CD8-positive, alpha-beta T cell (primary cell): ENCODE measurements at places on chromosomes 4 and X.

- no peak for DNase-seq
Measured at GRCh38 chrX:44400588-44400987, 57.1 kb upstream of the EFHC2 start.

GRCh38 chr4:168138143-168138542 lies 45.8 kb downstream of the ANXA10 start:
- no peak for DNase-seq

DNA sequence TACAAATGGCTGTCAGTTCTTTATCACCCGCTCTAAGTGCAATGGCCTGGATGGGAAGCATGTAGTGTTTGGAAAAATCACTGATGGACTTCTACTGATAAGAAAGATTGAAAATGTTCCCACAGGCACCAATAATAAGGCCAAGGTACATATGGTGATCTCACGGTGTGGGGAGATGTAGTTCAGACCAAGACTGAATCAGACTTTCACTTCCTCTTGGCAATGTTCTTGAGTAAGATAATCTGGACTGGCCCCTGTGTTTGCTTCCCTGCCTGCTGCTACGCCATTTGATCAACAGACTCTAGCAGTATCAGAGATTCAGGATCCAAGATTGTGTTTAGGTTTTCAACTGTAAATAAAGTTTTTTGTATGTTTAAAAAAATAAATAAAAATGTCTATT lies 682.2 kb upstream of the AMOT start:
- no peak for DNase-seq

DNA sequence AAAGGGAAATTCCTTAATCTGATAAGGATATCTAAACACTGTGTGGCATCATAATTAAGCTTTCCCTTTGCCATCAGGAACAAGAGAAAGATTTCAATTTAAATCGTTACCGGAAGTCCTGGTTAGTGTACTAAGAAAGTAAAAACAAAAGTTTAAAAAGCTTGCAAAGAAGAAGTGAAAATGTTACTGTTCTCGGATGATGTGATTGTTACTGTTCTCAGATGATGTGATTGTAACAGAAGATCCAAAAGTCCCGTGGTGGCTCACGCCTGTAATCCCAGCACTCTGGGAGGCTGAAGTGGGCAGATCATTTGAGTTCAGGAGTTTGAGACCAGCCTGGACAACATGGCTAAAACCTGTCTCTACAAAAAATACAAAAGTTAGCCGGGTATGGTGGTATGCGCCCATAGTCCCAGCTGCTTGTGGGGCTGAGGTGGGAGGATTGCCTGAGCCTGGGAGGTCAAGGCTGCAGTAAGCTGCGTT lies 62.5 kb downstream of the RGS12 start:
- DNase-seq = no peak

GRCh38 chr4:151469970-151470369 lies 61.0 kb downstream of the FHIP1A start:
- no peak for DNase-seq

- DNase-seq = no peak
Measured at GRCh38 chrX:45900766-45901615, 644.2 kb downstream of the ZNF674 start.

- no peak for DNase-seq
Measured at GRCh38 chrX:81957900-81958545, 756.1 kb downstream of the SH3BGRL start.

DNA sequence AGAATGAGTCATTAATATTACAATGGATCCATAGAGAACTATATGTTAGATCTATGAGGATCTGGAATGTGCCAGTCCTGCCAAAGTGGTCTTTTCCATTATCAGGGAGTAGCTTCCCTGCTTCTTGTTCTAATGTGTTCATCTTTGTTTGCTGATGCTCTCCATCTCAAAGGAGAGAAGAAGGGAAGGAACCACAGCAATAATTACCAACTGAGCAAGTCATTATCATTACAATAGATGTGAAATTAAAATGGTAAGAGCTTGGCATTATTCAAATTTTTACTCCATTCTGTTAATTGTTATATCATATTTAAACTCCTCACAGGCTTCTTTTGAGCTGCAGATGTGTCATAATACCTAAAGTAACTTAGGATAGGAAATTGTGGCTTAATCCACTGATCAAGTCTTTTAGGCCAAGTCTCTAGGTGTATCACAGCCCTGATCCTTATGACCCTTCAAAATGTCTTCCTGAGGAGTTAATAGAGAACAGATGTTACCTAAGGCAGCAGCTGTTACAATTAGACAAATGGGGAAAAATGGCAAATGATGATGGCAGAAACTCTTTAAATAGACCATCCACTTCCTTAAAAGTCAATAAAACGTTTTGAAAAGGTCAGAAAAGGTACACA lies 1492.7 kb upstream of the IGFBP7 start:
- DNase-seq = no peak

DNA sequence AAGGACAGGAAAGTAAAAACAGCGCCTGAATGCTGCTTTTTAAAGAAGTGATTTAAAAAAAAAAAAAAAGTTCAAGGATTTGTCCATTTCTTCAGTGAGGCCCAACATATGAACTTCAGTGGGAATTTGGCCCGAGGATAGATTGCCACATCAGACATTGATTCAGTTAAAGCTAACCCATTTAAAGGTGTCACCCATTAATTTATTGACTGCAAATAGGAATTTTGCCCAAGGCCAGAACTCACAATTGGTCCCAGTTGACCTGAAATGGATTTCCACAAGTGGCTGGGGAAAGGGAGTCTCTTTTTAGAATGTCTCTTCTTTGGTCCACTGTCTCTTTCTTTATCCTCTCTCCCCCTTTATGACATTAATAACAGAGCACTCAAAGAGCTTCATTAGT lies 86.5 kb upstream of the RPL34 start:
- DNase-seq = no peak

GRCh38 chr4:55635741-55636655 lies at the start of gene NMU:
Gene NMU (minus strand): TSS chr4:55636298. CDS start chr4:55636192, 106 bp downstream.
- no peak for DNase-seq

GRCh38 chr4:30536231-30536630 lies 183.9 kb upstream of the PCDH7 start:
- no peak for DNase-seq

- DNase-seq = no peak
Measured at GRCh38 chrX:71550578-71550977, 17.7 kb downstream of the OGT start.

GRCh38 chrX:17031827-17032226 lies 85.4 kb downstream of the REPS2 start:
- DNase-seq = no peak

DNA sequence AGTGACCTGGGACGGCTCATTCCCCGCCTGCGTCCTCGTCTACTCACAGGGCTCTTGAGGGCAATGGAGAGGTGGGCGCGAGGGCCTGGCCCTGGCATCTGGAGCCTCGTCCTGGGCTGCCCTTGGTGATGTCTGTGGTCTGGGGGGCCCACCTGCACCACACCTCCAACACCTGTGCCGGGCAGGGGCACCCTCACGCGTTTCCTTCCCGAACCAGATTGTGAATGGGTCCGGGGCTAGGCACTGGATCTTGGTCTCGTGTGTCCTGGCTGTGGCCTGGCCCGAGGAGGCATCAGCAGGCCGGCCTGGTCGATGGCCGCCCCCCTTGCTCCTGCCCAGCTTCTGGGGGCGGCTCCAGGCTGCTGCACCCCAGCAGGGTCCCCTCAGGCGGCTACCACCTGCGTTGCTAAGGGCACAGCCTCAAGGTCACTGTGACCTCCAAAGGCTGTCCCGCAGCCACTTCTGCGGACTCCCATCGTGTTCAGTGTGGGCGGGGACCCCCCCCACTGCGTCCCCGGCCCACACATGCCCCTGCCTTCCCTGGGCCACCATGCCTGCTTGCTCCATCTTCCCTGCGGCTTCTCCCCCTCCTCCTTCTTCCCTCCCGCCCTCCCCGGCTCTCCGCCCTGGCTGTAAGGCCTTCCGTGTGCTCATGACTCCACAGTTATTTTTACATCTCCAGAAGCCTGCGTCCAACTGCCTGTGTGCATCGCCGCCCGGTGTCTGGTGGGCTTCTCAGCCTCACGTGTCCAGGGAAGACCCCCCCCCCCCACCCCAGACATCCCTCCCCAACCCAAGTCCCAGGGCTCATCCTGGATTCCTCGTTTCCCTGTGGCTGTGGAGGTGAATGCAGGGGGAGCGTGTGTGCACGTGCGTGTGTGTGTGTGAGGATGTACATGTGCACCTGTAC lies 3.8 kb downstream of the DOK7 start:
- no peak for DNase-seq

DNA sequence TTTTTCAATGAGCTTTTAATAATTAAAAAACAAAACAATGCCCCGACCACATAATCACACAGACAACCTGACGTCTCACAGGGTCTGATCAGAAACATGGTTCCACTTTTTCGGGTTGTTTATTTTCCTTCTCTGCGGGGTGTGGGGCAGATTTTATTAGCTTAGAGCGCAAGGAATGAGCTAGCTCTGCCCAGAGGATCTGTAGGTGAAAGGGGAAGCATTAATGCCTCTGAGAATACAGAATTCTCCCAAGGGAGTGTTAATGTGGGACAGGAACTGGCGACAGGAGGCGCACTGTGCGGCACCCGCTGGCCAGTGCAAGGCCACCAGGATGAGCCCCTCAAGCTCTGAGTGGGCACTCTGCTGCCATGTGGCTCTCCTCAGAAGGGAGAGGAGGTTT lies 181.5 kb downstream of the TSPAN5 start:
- no peak for DNase-seq

DNA sequence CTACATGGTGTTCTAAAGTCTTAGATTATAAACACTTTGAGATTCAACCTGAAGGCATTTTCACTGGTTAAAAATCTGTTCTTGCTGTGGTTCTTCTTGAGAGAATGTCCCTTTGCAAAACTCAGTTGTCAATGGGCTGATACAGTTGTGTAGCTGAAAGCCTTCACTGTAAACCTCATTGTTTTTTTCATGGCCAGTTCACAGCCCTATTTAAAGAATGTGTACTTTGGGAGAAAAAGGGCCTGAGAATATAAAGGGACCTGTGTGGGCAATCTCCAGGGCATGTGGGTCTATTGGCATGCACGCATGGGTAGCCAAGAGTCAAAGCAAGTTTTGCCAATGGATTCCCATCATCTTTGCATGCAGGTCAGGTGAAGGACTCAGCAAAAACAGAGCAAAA lies 7.8 kb upstream of the MAP7D3 start:
- DNase-seq = no peak

GRCh38 chr4:153131596-153131995 lies 72.6 kb upstream of the TRIM2 start:
- no peak for DNase-seq

GRCh38 chrX:129665916-129666644 lies 11.3 kb upstream of the APLN start:
- no peak for DNase-seq

GRCh38 chr4:7653510-7654369 lies 219.0 kb upstream of the PSAPL1 start:
- no peak for DNase-seq

DNA sequence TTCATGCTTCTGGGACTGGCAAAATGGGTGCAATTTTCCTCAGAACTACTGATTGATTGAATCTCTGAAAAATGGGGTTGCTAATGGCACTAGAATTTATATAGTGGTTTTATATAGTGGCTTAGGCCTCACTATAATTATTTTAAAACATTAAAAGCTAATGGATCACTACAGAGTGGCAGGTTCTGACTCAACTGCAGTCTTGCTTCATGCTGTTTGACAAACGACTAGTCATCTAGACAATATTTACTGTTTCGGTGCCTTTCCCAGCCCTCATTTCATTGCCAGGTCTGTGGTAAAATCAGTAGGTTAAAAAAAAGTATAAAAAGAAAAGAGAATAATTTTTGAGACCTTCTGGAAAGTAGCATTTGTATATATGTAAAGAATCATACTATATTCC lies 352.8 kb upstream of the ATOH1 start:
- no peak for DNase-seq

- DNase-seq = no peak
Measured at GRCh38 chr4:94974773-94975172, 217.0 kb downstream of the BMPR1B start.

DNA sequence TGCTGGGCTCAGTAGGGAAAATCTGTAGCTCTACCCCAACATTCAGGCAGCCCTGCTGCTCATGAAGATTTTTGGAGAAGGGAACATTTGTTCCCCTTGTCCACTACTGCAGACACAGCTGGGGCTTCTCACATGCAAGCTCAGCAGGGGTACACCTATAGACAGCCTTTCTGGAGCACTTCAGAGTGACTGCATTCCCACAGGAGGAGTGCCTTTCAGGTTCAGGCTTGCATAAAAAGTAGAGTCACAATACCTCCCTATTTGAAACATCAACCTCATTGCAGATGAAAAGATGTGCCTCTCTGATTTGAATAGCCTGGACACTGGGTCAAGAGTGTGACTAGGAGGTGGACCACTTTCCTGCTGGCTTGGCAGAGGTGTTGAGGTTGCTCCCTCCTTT lies 53.3 kb upstream of the NAP1L2 start:
- no peak for DNase-seq

GRCh38 chrX:68249401-68249831 lies 183.9 kb downstream of the OPHN1 start:
- no peak for DNase-seq

DNA sequence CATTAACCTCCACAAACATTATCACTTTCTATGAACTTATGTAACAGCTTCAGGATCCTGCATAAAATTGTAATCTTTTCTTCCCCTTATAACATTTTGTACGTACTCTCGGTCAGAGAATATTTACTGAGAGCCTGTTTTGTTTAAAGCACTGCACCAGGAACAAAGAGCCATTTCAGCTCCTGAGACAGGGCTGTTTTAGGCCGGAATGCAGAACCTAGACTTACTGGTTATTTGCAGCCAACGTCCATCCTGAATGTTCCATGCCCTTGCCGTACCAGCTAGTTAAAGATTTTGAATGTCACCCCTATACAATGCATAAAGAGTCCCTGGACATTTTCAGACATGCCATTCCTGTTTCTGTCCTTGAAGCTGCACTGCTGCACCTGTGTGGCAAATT lies 248.8 kb downstream of the PCDH7 start:
- DNase-seq = no peak

DNA sequence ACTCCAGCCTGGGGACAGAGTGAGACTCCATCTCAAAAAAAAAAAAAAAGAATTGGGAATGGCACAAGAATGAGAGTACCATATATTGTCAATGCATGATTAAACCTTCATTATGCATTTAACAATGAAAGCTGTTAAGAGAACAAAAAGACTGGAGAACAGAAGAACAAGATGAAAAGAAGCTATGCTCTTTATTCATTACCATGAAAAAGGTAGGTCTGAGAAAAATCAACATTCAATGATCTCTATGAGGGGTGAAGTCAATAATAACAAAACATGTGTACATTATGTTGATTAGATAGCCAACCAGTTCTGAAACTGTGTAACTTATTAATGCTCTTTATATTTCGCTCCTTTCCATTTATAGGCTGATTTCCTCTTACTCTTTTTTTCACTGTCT lies 100.9 kb downstream of the BRWD3 start:
- no peak for DNase-seq
